ENCODE measurements at places on chromosomes 12 and 14. TPM values are rescaled to one million over a fixed set of nuclear protein-coding genes. Genes with fewer than 3 reads are reported as not detected.

Gene RD3L
- total RNA-seq = not detected

Gene IPO4
- 30.4 TPM for total RNA-seq

Gene HOMEZ
- 8.6 TPM for total RNA-seq

Gene TAS2R19
- total RNA-seq = 4.2 TPM

Gene KRT7
- total RNA-seq = 196 TPM
